Breast epithelium (tissue), 4 donors: ENCODE measurements at places on chromosomes 7 and 10. TPM values are rescaled to one million over a fixed set of nuclear protein-coding genes. Genes with fewer than 3 reads are reported as not detected.
A peak's percentile ranks its signal among the peaks of the same experiment; 100 is the strongest.

The NPFFR1 gene
- total RNA-seq: not detected

The NRCAM gene
- total RNA-seq: 62.4 TPM

The GSAP gene
- 27.5 TPM for total RNA-seq

The MOGAT3 gene
- 2.6 TPM for total RNA-seq

The PDGFA gene
- 19.8 TPM for total RNA-seq

The TEX47 gene
- total RNA-seq: not detected

The SPDYE11 gene
- total RNA-seq: not detected

DNA sequence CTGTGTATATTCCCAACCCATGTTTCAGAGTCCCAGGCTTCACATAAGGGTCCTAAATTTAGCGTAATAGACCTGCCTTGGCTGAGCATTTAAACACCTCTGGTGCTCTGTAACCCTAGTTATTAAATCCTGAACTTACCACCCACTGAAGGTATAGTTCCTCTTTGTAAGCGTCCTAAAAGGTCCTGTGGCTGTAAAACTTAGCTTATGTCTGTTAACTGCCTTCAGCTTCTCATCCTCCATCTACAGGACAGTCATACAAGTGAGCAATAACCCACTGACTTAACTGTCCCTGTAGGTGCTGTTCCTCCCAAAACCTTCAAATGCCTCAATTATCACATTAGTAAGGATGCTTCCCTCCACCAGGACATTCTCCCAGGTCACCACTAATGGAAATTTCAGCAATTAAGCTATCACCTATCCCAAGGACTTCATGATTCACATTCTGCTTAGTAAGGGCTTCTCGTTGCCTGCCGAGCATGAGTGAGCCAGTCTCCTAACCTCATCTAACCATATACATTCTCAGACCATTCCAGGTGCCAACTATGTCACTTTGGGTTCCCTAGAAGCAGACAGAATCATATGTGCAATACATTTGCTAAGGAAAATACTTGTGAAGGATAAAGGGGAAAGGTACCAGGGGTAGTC lies 55.8 kb downstream of the CASD1 start:
- no peak for DNase-seq

- peak; percentile 9 for DNase-seq
These were observed 13.5 kb downstream of the AQP1 start for GRCh38 chr7:30925117-30925516.

DNA sequence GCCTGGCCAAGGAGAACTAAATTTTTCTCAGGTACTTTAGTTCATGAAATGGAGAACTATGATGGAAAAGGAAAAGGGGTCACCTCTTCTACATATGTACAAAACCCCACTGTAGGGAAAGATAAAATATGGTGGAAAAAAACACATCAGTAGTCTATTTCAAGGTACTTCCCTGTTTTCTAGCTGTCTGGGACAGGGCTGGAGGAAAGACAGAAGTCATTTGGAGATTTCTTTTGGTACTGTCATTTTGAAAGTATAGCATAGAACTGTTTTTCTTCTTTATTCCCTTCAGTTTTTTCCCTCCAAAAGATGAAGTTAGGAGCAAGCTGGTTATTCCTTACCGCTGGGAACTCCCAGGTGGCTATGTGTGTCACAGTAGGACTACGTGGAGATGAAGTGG lies 196.1 kb downstream of the DOCK4 start:
- no peak for DNase-seq

DNA sequence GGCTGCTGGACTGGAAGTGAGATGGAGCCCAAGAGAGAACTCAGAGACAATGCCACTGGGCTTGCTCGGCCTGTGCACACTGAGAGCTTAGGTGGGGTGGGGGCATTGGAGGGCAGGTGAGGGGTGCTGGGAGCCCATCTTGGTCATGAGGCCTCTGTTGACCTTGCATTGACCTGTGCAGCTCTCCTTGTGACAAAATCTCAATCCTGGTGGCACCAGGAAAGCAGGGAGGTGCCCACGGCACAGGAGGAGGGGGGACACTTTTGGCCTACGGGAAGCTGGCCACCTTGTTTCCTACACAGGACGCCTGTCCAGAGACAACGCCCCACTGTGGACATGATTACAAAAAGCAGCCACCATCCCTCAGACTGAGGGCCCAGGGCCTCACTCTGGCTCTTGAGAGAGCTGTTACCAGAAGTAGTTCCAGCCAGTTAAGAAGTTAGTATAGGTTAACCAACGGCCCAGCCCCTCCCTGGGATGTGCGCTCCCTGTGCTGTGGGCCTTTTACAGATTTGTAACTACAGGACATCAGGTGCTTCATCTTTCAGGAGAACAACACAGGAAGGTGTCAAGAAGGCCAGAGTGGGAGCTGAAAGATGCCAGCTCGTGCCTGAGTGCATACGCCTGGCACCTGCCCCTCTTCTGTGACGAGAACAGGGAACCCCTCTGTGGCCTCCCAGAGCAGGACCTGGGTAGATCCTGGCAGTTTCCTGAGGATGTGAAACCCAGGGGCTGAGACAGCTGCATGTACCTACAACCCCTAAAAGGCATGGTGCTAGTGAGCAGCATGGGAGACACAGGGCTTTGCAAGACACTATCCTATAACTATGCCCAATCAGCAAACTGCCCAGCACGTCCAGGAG lies 10.3 kb downstream of the PKD1L1 start:
- DNase-seq: no peak

- no peak for DNase-seq
These were observed 1055.1 kb downstream of the NXPH1 start for GRCh38 chr7:9488555-9488954.

- DNase-seq: no peak
These were observed 128.7 kb downstream of the GNAI1 start for GRCh38 chr7:80263333-80263732.

GRCh38 chr10:108956149-108956548 lies 967.2 kb downstream of the XPNPEP1 start:
- no peak for DNase-seq

DNA sequence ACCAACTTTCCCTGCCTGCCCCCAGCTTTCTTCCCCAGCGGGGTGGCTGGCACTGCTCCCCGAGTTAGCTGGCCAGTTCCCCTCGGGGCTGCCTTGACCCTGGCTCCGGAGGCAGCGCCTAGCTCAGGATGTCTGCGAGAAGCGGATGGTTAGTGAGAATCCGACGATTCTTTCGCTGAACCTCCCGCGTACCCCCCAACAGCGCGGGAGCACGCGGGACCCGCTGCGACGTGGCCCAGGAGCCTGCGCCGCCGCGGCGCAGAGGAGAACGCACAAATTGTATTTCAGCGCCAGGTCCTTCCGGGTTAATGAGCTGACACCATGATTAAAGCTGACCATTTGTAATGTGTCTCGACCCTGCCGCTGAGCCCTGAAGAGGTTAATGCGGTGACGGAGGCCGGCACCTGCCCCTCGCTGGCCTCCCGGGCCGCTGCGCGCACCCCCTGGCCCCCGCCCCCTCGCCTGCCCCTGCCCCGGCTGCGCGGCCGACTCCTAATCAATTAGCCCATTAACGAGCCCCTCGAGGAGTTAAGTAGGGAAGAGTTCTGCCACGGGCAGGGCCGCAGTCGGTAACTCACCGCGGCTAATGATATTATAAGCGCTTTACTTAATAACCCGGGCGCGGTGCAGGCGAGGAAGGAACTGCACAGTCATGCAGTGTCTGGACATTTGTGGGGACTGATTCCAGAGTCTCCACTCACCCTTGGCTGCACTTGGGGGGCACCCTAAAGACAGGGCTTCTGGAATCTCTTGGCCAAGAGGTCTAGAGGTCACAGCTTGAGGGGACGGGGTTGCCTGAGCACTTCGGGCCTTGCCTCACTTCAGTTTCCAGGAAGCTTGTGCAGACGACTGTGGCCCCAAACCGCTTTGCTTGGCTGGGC lies 1.7 kb upstream of the HMX2 start:
- DNase-seq: no peak

DNA sequence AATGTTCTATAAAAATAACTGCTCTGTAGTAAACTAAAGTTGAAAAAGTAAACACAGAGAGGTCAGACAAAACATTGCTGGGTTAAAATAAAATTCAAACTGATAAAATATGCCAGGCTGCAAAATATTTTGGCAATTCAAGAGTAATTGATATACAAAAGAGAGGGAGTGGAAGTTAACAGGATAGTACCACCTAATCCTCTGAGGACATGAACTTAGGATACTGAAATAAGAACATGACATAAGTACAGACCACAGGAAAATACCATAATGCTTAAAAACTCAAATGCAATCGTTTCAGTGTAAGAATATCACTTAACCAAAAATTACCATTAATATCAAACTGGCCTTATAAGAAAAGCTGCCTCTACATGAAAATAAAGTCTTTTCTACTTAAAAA lies 37.6 kb upstream of the GPR22 start:
- DNase-seq: no peak

DNA sequence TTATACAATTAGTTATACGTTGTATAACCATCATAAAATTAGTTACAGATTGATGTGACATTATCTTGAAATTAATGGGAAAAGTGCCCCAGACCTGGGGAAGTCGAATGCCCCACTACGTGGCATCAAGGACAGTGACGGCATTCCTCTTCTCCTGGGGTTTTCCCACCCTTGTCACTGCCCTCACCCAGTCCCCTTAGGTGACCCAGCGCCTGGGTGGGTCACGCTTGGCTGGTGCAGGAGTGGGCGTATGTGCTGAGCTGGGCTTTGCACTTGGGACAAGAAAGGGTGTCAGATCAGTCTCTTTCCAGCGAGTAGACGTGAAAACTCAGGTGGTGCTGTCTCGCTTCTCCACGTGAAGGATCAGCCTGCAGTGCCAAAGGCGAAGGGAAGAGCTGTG lies 7.6 kb downstream of the FOXK1 start:
- no peak for DNase-seq

DNA sequence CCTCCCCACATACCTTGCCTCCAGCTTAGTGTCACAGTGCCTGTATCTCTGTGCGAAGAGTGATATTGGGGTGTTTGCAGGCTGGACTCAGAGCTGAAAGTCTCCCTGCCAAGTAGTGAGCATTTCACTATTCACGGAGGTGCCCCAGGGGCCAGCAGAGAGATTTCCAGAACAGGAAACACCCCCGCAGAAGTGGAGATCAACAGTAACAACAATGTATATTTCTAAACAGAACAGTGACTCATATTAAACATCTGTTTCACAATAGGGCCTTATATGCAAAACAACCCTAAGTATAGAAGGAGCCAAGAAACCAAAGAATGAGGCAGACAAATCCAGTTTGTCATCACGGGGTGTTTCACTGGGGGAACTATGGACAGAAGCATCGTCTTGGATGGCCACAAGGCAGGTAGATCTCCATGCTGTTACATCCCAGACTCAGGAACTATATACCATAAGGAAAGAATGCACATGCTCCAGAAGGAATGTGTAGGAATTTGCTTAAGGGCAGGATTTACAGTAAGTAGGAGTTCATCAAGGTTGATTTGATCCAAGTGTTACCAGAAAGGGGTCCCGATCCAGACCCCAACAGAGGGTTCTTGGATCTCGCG lies 29.3 kb upstream of the CCL24 start:
- no peak for DNase-seq

DNA sequence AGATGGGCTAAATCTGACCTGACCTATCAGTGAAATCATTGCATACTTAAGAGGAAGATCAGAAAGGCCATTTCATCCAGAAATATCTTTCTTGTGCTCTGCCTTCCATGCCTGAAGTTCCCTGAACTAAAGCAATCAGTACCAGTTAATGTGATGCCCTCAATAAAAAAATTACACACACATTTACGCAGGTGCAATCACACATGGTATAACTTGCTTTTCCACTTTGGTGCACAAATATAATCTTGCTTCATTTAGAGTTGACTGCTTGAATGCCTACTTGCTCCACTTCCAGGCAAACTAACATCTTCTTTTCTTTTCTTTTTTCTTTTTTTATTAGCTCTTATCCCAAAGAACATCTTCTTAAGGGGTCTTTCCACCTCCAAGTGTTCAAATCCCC lies 58.3 kb upstream of the KIF5B start:
- DNase-seq: no peak

DNA sequence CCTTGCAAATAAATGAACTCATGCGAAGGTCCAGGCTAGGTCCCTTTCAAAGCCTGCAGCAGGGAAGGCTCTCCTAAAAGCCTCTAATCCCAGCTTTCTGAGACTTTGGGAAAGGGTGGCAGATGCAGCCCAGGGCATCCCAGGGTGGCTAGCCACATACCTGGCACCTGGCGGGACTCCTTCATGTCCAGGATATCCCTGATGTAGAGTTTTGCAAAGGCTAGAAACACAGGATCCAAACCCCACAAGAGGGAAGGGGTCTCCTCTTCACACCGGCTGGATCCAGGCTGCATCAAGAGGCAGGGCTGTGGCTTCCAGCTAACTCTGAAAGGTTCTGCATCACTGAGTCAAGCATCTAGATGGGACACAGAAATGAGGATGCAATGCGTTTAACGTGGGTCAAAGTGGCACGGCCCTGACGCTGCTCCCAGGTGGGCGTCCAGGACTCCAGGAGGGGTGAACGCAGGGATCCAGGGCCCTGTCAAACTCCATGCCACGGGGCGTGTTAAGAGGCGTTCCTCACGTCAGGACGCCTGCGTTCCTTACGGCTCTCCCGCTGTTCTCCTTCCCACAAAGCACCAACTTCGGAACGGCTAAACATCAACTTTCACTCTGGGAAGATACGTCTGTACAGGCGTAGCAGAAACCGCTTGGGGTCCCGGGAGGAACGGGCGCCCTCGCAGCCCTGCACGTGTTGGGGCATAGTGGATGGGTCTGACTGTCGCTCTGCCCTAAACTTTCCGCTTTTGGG lies 507 bp downstream of the STN1 start:
- peak; percentile 51 for DNase-seq

DNA sequence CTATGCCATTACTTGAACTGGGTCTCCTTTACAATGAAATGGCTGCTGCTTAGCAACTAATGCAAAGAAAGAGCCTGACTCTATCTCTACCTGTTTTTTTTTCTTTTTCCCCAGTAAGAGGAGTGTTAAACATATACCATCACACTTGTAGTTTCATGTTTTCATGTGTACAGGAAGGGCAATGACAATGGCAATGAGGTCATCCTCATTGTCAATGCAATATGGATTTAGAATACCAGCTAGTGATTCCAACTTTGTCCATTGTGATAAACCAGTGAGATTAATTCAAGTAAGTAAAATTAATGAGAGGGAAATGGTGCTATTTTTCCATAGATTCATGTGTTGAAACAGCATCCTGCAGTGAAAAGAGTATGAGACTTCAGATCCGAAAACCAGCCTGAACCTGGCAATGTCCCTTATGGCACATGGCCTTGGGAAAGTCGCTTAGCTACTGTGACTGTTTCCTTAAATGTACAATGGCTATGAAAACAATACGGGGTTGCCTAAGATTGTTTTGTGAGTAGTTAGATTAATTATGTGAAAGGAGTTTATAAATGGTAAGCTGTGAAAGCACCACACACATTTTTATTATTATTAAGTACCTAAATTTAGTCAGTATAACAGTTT lies 11.2 kb downstream of the DGKI start:
- no peak for DNase-seq

DNA sequence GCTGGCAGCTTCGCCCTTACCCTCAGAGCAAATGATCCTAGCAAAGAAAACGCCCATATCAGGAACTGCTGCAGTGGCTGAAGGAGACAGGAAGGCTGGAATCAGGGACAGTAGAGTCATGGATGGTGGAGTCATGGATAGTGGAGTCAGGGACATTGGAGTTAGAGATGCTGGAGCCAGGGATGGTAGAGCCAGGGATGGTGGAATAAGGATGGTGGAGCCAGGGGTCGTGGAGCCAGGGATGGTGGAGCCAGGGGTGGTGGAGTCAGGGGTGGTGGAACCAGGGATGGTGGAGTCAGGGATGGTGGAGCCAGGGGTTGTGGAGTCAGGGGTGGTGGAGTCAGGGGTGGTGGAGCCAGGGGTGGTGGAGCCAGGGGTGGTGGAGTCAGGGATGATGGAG lies 31.3 kb downstream of the C10orf105 start:
- no peak for DNase-seq

GRCh38 chr7:150514748-150515222 lies at the start of gene GIMAP7:
TSS of gene GIMAP7 (plus strand) at chr7:150514872. CDS start at chr7:150519975, 5,103 bp downstream.
- DNase-seq: no peak

GRCh38 chr10:110425684-110426293 lies 71.9 kb upstream of the DUSP5 start:
- no peak for DNase-seq
